ENCODE measurements at places on chromosomes 11 and 22.

GRCh38 chr11:116869610-116870009 lies 32.2 kb upstream of the APOA1 start:
- no peak for DNase-seq

DNA sequence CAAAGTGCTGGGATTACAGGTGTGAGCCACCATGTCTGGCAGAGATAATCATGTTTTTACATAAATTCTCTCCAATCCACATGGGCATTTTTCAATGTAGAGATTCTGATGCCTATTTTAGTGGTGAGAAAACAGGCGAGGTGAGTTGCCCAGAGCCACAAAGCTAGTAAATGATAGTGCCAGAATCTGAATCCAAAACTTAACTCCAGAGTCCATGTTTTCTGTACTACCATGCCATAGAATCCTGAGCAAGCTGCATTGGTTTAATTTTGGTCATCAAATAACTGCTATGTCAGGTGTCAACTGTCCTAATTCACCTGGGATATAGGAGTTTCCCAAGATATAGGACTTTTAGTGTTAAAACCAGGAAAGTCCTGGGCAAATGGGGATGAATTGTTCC lies 13.6 kb downstream of the NEFH start:
- DNase-seq = no peak

DNA sequence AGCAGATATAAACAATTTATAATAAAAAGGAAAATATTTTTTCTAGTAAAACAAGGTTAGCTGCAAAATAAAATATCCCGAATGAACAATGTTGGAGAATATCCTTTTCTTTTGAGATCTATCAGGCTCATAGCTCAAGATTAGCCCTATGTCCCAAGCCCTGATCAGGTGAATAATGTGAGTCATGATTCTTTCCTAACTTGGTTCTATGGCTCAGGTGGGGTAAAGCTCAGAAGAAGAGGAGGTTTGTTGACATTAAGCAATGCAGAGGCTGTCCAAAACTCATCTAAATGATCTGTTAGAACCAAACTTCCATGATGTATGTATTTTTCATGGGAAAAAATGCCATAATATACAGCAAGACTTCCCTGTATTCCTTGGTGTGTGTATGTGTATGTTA lies 86.1 kb downstream of the TRIM44 start:
- no peak for DNase-seq

- DNase-seq = no peak
Measured at GRCh38 chr11:28142724-28143123, 34.5 kb downstream of the METTL15 start.

- DNase-seq = no peak
Measured at GRCh38 chr11:111960916-111961315, 23.8 kb downstream of the DIXDC1 start.

- no peak for DNase-seq
Measured at GRCh38 chr11:74288161-74288560, 23.3 kb downstream of the P4HA3 start.
